ENCODE measurements at places on chromosomes 16 and 17.
A peak's percentile ranks its signal among the peaks of the same experiment; 100 is the strongest.

GRCh38 chr17:62723842-62724241 lies 84.3 kb downstream of the MARCHF10 start:
- peak; percentile 53 for DNase-seq

GRCh38 chr16:67641779-67642708 lies 2.9 kb upstream of the CARMIL2 start:
- no peak for DNase-seq

DNA sequence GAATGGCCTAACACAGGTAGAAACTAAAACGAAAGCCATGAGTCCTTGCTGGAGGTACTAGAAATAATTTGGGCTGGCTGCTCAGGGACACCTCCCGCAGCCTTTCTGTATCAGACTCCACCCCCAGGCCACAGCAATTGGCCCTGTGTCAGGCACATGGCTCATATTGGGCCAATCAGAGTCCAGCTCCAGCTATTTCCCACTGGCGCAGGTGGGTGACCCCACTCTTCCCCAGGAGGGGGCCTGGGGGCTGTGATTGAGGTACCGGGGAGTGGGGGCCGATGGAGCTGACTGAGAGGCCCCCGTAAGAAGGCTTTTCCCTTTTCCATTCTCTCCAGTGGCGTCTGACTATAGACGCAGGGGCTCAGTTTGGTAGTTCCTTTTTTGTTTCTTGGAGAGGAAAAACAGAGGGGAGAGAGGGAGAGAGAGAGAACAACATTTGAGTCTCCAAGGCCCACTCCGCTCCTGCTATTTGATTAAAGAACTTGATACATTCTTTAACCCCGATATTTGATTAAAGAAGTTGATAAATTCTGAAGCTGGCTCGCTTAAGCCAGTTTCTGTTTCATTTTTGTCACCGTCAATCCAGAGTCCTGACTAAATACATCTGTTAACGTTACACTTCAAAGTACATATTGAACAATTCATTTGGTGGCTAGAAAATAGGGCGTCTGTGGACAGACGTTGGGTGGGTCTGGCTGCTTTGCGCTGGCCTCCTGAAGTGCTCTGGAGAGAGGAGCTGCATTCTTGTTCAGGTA lies 26.3 kb downstream of the FOXL1 start:
- DNase-seq, result no peak

- DNase-seq, result no peak
Measured at GRCh38 chr16:86630471-86630870, 52.1 kb downstream of the FOXL1 start.

DNA sequence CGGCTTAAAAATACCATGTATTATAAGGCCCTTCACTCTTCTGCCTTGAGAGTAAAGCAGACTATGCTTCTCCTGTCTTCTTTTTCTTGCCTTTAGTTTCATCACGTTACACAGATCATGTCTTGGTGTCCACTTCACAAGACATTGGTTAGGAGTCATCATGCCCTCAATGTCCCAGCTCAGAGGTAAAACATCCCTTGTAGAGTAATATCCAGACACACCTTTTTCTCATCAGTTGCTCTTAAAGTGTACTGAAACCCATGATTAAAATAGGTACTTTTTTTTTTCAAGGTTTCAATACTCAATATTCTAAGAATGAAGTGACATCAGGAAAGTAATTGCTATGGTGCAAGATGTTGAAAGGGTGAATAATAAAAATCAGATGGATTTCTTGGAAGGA lies 267.8 kb downstream of the PMP22 start:
- no peak for DNase-seq

GRCh38 chr17:3639981-3640596 lies 3.5 kb downstream of the CTNS start:
- DNase-seq, result peak; percentile 22
